ENCODE measurements at places on chromosomes 4 and X.

DNA sequence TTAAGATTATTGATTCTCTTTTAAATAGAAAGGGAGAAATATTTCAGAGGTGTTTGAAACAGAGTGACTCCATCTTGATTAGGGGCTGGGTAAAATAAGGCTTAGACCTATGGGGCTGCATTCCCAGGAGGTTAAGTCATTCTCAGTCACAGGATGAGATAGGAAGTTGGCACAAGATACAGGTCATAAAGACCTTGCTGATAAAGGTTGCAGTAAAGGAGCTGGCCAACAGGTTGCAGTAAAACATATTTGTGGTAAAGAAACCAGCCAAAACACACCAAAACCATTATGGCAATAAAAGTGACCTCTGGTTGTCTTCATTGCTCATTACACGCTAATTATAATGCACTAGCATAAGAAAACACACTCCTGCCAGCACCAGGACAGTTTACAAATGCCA, 165.0 kb downstream of the SPIN4 start:
- no peak for DNase-seq

GRCh38 chr4:152972821-152973628, 36.9 kb downstream of the FHDC1 start:
- DNase-seq: peak; percentile 92

GRCh38 chrX:41921492-41922430, 1.6 kb downstream of the CASK start:
- DNase-seq: no peak

DNA sequence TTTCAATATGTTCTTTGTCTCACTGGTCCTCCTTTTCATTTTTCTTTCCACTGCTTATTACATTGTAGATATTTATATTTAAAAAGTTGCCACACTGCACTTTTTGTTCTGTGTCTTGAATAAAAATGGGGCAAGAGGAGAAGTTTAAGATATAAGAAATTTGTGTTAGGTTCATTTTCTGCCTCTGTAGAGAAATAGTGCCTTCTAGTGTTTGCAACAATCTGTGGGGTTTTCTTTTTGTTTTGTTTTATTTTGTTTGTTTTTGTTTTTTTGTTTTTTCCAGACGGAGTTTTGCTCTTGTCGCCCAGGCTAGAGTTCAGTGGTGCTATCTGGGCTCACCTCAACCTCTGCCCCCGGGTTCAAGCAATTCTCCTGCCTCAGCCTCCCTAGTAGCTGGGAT, 20.1 kb upstream of the SMIM14 start:
- no peak for DNase-seq

DNA sequence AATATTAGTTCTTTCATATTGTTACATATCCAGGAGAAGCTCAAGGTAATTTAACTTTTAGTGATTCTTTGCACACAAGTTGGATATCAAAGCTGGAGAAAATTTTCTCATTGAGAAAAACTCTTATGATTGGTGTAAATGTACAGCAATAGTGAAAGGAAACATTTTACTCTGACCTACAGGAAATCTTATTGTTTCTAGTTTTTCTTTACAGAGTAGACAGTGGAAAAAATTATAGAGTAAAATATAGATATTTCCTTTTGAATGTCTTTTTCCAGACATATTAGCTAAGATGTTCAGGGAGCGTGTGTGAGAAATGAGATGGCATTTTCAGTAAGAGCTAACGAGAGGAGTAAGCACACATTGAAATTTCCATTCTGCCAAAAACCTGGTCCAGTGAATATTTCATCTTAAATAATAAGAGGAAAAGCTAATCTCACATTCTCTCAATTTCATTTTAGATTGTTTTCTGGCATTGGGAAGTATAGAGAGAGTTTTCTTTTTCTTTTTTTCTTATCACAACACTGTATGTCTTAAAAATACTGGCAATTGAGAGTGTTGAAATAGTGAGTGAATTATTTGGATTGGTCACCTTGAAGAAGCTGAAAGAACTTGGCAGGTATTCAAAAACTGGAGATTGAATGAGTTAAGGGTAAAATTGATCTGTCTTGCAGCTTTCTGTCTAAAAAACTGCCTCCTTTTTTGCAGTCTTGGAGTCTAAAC, 15.6 kb upstream of the ATP8A1 start:
- no peak for DNase-seq

DNA sequence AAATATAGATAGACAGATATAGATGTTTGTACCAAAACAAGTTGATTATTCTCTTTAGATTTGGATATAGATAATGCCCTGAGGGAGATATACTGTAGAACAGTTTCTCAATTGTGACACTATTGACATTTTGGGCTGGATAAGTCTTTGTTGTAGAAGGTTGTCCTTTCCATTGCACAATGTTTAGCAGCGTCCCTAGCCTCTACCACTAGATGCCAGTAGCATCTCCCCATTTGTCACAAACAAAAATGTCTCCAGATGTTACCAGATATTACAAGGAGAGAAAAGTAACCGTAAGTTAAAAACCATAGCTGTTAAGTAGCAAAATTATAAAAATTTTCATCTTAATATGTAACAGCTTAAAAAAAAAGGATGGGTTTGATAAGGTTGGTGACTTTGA, 2595.3 kb downstream of the ARAP2 start:
- no peak for DNase-seq

DNA sequence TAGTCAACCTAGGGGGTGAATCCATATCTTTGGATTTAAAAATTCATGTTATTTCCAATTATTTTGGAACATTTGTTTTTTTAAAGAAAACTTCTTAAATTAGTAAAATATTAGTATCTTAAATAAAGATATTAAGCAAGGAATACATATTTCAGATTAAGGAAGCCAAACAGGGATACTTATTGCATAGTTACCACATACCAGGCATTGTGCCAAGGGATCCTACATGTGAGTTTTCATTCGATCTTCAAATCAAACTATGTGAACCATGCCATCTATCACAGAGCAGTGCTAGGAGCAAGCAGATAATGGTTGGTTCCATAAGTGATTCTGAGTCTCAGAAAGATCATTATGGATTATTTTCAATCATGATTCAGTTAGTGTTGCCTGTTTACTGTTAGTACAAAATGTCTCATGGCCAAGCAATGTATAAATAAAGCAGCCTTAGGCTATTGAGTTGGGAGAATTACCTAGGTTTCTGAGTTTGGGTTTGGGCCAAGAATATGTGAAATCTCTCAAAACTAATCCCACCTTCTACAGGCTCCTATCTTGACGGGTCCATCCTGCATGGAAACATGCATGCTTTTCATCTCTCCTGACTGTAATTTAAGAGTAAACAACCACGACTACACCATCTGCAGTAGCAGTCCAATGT, 176.7 kb downstream of the NPFFR2 start:
- DNase-seq: no peak

DNA sequence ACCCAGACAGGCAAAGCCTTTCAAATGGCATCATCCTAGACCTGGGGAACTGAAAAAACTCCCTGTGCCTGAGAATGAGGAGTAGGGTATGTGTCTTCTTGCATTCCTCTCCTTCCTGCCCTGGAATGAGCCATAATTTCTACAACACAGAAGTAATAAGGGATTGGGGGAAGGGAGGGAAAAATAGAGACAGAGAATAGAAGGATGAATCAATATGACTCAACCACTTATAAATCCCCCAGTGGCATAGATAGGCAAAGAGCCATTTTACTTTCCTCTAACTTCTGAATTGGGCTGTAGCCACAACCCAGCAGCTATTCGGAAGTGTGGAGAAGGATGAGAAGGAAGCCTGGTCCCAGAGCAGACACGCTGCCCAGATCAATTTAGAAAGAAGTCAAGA, 99.9 kb downstream of the NHS start:
- DNase-seq: no peak

DNA sequence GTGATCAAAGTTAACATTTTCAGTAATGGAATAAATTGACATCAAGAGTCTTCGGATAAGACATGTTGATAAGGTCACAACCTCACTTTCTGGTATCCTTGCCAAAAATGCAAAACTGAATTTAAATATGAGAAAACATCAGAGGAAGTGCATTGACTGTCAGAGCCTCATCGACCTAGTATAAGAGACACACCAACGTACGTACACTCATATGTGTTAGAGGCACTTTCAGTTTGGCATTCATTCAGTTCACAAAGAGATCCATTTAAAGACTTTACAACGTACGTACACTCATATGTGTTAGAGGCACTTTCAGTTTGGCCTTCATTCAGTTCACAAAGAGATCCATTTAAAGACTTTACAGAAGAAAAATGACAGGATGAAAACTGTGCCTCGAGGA, 280.3 kb downstream of the INPP4B start:
- DNase-seq: no peak

- no peak for DNase-seq
Measured at GRCh38 chrX:130848763-130849162, 54.2 kb downstream of the ENOX2 start.

DNA sequence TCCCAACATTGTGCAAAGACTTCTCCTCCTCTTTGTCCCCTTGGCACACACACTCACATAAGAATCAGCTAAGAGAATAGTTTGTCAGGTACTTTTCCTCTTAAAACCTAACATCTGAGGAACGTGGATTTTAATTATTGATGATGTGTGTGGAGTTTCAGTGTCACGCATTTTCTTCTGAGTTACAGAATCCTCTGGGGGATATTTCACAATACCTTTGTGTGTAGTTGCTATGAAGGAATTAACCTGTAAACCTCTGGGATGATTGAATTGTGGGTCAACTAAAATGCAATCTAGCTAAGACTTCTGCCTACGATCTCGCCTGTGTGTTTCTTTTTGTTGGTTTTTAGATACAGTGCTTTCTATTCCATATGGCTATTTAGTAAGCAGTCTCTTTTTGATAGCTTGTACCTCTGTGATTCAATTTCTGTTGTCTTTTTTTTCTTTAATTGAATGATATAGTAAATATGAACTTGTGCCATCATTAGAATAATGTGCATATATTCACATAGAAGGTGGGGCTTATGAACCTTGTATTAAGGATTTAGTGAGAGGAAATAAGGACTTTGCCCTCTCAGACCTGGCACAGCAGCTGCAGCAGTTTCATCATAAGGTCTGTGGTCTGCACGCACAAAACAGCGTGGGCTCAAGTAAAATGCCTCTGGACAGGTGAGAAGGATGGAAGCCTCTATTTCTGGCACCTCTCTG, 99.2 kb downstream of the TSPAN7 start:
- no peak for DNase-seq

GRCh38 chrX:123728016-123728415, 4.8 kb downstream of the THOC2 start:
- no peak for DNase-seq

DNA sequence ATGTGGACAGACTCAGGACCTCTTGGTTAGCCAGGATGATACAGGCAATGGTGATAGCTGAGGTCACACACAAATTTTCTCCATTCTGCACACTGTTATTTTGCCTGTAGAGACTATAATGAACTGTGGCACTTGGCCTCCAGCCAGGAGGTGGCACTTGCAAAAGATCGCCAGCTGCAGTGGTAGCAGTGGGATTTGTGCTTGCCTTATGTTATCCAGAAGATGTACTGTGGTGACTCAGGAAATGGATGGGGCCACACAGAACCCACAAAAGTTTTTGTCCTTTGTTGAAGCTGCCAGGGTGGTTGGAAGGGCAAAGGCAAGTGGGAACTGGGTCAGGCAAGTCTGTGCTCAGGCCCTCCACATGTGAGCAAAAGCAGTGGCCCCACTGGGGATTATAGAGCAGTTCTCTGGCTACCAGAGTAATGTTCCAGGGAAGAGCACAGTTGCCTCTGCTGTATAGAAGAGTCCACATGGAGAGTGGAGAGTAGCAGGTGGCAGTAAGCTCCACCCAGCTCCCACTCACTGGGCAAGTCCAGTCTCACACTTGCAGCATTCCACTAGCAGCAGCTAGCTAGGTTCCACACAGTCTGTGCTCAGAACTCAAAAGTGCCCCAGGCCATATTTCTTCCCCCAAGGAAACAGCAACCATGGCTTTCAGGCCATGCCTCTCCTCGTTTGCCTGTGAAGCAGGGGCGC, 5.9 kb upstream of the C4orf17 start:
- DNase-seq: no peak

GRCh38 chr4:1325681-1326635, 21.1 kb upstream of the UVSSA start:
- DNase-seq: no peak

- no peak for DNase-seq
Measured at GRCh38 chr4:5892323-5893003, 423 bp downstream of the CRMP1 start.
